Heart left ventricle (tissue), 16 donors: ENCODE measurements at places on chromosomes 12 and 14. TPM values are rescaled to one million over a fixed set of nuclear protein-coding genes. Genes with fewer than 3 reads are reported as not detected.

DNA sequence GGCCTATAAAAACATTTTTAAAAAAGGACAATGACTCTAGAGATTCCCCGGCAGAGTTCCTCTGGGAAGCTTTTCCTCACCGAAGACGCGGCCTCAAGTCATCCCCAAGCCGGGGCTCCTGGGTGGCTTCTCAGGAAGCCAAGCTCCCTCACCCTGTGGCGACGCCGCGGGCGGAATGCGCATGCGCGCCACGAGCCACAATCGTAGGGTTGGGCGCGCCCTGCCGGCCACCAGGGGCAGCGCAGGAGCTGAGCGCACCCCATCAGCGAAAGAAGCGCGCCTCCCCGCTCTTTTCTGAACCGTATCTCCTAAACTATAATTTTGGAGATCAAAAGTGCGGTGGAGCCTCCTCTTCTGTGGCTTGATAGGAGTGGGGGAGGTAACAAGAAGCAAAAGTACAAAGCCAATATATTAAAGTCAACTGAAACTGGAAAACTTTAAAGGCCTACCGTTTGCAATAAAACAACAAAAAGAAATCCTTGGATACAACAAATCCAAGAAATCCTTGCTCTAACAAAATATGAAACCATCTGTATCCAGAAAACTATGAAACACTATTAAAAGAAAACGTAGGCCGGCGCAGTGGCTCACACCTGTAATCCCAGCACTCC lies 17.4 kb upstream of the CHFR start:
- H3K27ac ChIP-seq: no peak overlapping the region
- peaks cover 4% of the 10 kb centered on the region for H3K27me3 ChIP-seq
- no peaks in the 10 kb centered on the region for H3K36me3 ChIP-seq
- peaks cover 11% of the 10 kb centered on the region for H3K4me1 ChIP-seq
- peak overlapping the region; percentile 6 for H3K4me3 ChIP-seq
- peak; percentile 79 for DNase-seq

DNA sequence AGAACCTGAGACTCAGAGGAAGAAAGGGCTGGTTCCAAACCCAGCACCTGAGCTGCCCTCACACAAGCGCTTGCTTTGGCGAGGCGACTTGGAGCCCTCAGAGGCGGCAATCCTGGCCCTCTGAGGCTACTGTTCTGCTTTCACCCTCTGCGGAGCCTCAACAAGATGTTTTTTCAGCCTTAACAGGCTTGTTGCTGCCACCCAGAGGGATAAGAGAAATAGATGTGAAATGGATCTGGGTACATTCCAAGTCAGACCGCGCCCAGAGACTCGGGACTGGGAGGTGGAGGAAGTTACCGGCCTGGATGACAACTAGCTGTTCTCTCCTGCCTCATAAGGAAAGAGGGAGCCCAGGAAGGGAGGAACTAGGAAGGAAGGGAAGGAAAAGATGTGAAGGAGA lies 89.6 kb downstream of the TTC7B start:
- H3K4me3 ChIP-seq: no peak overlapping the region
- H3K36me3 ChIP-seq: no peaks in the 10 kb centered on the region
- no peaks in the 10 kb centered on the region for H3K4me1 ChIP-seq
- H3K27me3 ChIP-seq: no peaks in the 10 kb centered on the region
- DNase-seq: no peak
- no peak overlapping the region for H3K27ac ChIP-seq

GRCh38 chr14:91231446-91231845 lies 13.1 kb downstream of the GPR68 start:
- peak overlapping the region; percentile 83 for H3K27ac ChIP-seq
- H3K4me3 ChIP-seq: no peak overlapping the region
- no peaks in the 10 kb centered on the region for H3K4me1 ChIP-seq
- H3K36me3 ChIP-seq: peaks cover 29% of the 10 kb centered on the region
- DNase-seq: no peak

GRCh38 chr14:90572441-90573150 lies 175.8 kb downstream of the CALM1 start:
- no peaks in the 10 kb centered on the region for H3K27me3 ChIP-seq
- no peak overlapping the region for H3K27ac ChIP-seq
- H3K36me3 ChIP-seq: peaks cover 7% of the 10 kb centered on the region
- no peak for DNase-seq
- peaks cover 21% of the 10 kb centered on the region for H3K4me1 ChIP-seq

DNA sequence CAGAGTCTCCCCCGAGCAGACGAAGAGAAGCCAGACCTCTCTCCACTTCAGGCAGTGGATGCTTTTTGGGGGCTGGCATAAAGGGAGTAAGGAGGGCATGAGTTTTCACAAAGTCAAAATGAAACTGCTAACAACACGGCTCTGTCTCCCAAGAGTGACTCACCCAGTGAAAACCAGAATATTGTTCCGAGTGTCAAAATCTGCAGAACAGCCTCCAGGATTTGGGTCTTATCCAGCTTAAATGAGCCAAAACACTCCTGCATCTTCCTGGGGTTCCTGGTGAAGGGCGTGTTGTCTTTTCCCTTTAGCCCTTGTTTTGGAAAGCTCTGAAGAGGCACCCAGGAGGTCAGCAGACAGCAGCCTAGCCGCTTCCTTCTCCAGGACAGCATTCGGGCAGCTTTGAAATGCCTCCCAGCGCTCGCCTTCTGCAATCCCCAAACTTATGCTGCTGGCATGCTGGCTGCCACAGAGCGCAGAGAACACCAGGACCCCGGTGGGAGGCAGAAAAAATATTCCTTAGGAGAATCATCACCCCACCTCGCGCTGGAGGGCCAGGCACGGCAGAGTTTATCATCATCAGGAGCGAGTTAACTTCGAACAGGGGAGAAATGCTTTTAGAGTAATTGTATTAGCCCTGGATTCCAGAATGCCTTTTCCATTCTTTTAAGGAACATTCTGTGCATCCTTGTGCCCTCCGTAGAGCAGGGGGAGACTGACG lies 117.7 kb upstream of the NCOR2 start:
- DNase-seq: no peak
- H3K27ac ChIP-seq: peak overlapping the region; percentile 67
- H3K36me3 ChIP-seq: no peaks in the 10 kb centered on the region
- peaks cover 66% of the 10 kb centered on the region for H3K4me1 ChIP-seq
- H3K4me3 ChIP-seq: peak overlapping the region; percentile 25

DNA sequence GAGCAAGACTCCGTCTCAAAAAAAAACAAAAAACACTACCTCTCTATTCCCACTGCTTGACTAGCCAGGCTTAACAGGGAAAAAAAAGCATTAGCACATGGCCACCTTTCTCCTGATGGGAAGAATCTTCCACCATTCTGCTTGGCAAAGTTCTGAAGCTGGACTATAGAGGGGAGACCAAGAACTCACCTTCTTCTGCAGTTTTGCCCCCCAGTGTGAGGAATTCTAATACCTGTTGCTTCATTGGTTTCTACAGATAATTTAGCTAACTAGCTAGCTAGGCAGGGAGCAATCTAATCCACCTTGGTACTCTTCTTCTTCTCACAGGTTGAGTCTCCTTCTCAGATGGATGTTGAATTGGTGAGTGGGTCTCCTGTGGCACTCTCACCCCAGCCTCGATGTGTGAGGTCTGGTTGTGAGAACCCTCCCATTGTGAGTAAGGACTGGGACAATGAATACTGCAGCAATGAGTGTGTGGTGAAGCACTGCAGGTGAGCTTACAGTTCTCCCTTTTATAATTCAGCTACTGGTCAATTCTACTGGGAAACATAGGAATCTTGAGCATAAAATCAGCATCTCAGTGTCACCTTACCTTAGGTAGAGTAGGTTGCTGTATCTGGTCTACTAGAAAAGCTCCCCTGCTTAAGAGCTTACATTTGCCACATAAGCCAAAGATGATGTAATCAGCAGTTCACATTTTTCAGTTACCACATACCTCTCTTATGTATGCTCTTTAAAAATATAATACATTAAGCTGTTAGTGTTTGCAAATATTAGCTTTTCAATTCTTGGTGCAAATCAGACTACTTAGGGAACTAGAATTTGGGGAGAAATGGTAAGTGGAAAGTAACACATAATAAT lies 16.0 kb downstream of the METTL3 start:
- H3K36me3 ChIP-seq: peaks cover 100% of the 10 kb centered on the region
- H3K27me3 ChIP-seq: no peaks in the 10 kb centered on the region
- DNase-seq: no peak
- H3K4me1 ChIP-seq: no peaks in the 10 kb centered on the region

The LRFN5 gene
- polyA plus RNA-seq: 0.14 TPM

The AHNAK2 gene
- 2.2 TPM for polyA plus RNA-seq

The TTC9 gene
- 1.5 TPM for polyA plus RNA-seq

The GPR162 gene
- polyA plus RNA-seq: 4.4 TPM

The SUSD6 gene
- polyA plus RNA-seq: 18.7 TPM

The CCDC197 gene
- polyA plus RNA-seq: not detected
